ENCODE measurements at places on chromosomes 13 and 19.

GRCh38 chr19:55188625-55189024 lies 8.5 kb upstream of the SYT5 start:
- DNase-seq = no peak

DNA sequence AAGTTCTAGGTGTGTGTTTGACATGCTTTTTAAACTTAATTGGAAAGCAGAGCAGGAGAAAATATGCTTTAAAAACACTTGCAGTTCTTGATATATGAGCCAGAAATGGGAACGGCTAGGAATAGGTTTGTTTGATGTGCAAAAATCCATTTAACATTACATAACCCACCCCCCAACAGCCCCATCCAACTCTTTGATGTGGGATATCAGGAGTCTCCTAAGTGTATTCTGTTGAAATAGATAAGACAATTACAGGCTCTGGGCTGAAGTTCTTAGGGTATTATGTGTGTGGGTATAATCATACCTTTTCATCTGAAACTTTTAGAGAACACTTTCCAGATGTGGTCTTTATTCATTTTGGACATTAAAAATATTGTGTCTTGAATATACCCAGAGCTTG lies 240.4 kb upstream of the CSNK1A1L start:
- no peak for DNase-seq

DNA sequence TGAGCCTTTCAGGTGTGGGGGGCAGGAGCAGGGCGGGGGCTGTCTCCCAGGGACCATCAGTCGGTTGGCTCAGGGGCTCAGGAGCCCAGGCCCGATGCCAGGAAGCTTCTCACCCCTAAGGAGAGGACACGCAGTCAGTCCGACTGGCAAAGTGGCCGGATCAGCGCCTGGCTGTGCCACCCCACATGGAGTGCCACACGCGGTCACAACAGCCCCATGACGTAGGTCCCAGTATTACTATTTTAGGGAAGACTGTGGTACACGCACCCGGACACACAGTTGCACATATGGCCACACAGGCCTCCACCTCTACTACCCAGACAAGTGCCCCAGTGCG lies 29.3 kb upstream of the GRTP1 start:
- no peak for DNase-seq

DNA sequence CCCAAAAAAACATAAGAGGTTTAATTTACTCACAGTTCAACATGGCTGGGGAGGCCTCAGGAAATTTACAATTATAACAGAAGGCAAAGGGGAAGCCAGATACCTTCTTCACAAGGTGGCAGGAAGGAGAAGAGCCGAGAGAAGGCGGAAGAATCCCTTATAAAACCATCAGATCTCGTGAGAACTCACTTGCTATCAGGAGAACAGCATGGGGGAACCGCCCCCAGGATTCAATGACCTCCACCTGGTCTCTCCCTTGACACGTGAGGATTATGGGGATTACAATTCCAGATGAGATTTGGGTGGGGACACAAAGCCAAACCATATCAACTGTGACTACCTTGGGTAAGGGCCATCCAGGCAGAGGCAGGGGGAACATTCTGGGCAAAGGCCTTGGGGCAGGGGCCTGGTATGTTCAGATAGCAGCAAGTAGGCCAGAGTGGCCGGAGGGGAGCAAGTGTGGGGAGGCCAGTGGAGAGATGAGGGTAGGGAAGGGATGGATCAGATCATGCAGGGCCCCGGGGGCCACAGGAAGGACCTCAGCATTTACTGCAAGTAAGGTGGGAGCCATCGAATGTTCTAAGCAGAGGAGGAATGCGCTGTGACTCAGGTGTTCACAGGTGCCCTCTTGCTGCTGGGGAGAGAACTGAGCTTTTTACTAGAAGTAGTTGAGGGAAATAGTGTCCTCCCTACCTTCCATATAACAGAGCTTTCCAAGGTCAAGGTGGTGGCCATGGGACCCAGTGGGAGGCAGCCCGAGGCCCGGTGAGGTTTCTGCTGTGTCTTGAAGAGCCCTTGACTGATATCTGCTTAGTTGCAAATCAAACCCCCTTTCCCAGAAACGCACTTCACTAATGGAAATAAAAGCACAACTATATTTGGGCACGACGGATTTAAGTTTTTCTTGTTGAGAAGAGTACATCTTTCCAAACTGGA lies 18.0 kb downstream of the RAB3D start:
- no peak for DNase-seq

DNA sequence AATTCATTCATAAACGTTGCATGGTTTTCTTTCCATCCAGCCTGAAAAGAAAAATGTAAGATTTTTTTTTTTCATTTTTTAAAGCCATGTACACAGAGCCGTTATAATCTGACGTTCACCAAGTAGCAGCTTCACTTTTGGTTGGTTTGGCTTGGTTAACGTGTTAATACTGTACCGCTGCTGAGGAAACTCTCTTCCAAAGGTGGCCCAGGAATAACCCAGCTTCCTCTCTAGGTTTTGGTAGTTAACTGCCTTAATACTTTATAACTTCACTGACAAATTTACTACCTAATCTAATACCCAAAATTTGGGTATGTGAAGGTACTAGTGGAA lies 1.7 kb downstream of the INTS6 start:
- DNase-seq = no peak

- no peak for DNase-seq
These were observed 12.3 kb upstream of the GPR18 start for GRCh38 chr13:99270518-99270917.

Data from immature natural killer cell (primary cell).